Fibroblast of lung (primary cell): ENCODE measurements at places on chromosomes 6 and 20. TPM values are rescaled to one million over a fixed set of nuclear protein-coding genes. Genes with fewer than 3 reads are reported as not detected.

GRCh38 chr6:157021993-157022740, 245.0 kb downstream of the ARID1B start:
- no peaks in the 10 kb centered on the region for H3K36me3 ChIP-seq
- H3K27ac ChIP-seq: peak overlapping the region; percentile 99
- peaks cover 7% of the 10 kb centered on the region for H3K4me1 ChIP-seq
- peak overlapping the region; percentile 65 for H3K4me3 ChIP-seq
- no peaks in the 10 kb centered on the region for H3K27me3 ChIP-seq

DNA sequence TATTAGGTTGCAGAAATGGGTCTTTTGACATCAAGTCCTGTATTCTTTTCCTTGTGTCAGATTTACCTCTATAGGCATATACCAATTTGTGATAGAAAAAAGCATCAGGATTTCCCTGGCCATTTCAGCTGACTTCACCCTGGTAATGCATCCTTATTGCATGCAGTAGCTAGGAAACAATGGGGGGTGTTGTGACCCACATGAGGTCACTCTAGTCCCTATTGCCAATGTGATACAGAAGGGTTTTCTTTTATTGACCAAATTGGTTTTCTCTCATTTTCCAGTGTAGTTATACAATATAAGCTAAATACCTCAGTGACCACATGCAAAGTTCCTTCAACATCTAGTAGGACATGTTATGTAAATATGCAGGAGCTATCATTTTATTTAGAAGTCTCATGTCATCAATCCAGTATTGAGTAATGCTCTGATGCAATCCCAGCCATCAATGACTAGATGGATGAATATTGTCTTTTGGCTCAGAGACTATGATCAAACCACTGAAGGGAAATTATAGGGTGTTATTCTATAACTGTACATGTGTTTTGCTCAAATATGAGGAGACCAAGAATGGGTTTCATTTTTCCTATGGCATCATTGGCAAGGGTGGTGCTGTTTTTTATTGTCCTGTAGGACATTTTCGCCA, 177.7 kb downstream of the KLHL32 start:
- no peaks in the 10 kb centered on the region for H3K27me3 ChIP-seq
- no peak for DNase-seq
- H3K36me3 ChIP-seq: no peaks in the 10 kb centered on the region
- H3K4me3 ChIP-seq: no peak overlapping the region
- no peaks in the 10 kb centered on the region for H3K4me1 ChIP-seq
- H3K27ac ChIP-seq: no peak overlapping the region

GRCh38 chr6:131062241-131063027, 611 bp downstream of the EPB41L2 start:
- H3K4me1 ChIP-seq: peaks cover 9% of the 10 kb centered on the region
- peak overlapping the region; percentile 71 for H3K27ac ChIP-seq

GRCh38 chr6:75931011-75931680, 141.3 kb downstream of the IMPG1 start:
- peaks cover 4% of the 10 kb centered on the region for H3K4me1 ChIP-seq
- DNase-seq: peak; percentile 7
- no peaks in the 10 kb centered on the region for H3K36me3 ChIP-seq
- no peaks in the 10 kb centered on the region for H3K27me3 ChIP-seq

DNA sequence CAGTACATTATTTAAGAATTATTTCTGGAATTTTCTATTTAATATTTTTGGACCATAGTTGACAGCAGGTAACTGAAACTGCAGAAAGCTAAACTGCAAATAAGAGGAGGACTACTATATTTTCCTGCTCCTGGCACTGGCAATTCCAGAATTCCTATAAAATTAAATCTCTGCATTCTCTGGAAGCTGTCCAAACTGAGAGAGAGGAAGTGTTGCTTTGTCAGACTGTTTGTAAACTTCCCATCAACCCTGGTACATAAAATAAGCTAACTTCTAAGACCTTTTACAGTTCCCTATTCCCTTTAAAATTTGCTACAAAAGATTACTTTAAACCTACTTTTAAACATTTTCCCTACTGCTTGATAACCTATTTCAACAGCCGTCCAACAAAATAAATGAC, 196.1 kb upstream of the RUNX2 start:
- peak; percentile 22 for DNase-seq
- H3K27ac ChIP-seq: no peak overlapping the region
- no peaks in the 10 kb centered on the region for H3K27me3 ChIP-seq
- H3K4me1 ChIP-seq: no peaks in the 10 kb centered on the region
- H3K4me3 ChIP-seq: no peak overlapping the region
- no peaks in the 10 kb centered on the region for H3K36me3 ChIP-seq

- H3K36me3 ChIP-seq: no peaks in the 10 kb centered on the region
- DNase-seq: no peak
- H3K4me3 ChIP-seq: no peak overlapping the region
- no peaks in the 10 kb centered on the region for H3K27me3 ChIP-seq
- H3K4me1 ChIP-seq: no peaks in the 10 kb centered on the region
- H3K27ac ChIP-seq: no peak overlapping the region
These were observed 45.5 kb upstream of the SLC35F1 start for GRCh38 chr6:117861545-117861944.

GRCh38 chr6:142235791-142236190, 66.0 kb upstream of the ADGRG6 start:
- H3K36me3 ChIP-seq: no peaks in the 10 kb centered on the region
- no peaks in the 10 kb centered on the region for H3K4me1 ChIP-seq
- H3K27ac ChIP-seq: no peak overlapping the region
- no peak for DNase-seq

DNA sequence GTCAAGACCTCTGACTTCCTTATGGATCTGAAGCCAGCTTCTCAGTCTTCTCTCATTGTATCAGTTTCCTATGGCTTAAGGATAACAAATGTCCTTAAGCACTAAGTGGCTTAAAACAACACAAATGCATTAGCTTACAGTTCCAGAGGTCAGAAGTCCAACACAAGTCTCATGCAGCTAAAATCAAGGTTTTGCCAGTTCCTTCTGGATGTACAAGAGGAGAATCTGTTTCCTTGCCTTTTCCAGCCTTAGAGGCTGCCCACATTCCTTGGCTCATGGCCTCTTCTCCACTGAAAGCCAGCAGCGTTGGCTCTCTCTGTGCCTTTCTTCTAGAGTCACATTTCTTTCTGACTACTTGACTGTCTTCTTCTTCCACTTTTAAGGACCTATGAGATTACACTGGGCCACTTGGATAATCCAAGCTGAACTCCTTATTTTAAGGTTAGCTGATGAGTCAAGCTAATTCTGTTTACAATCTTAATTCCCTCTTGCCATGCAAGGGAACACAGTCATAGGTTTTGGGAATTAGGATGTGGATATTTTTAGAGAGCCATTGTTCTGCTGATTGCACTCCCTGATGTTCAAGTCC, 179.0 kb downstream of the BCAS1 start:
- no peak for DNase-seq
- H3K36me3 ChIP-seq: no peaks in the 10 kb centered on the region
- peak overlapping the region; percentile 84 for H3K27ac ChIP-seq
- H3K27me3 ChIP-seq: no peaks in the 10 kb centered on the region
- H3K4me3 ChIP-seq: no peak overlapping the region

- peaks cover 13% of the 10 kb centered on the region for H3K27me3 ChIP-seq
- H3K4me3 ChIP-seq: no peak overlapping the region
- DNase-seq: no peak
- no peaks in the 10 kb centered on the region for H3K36me3 ChIP-seq
- H3K27ac ChIP-seq: no peak overlapping the region
These were observed 18.1 kb upstream of the SIRPA start for GRCh38 chr20:1876975-1877608.

DNA sequence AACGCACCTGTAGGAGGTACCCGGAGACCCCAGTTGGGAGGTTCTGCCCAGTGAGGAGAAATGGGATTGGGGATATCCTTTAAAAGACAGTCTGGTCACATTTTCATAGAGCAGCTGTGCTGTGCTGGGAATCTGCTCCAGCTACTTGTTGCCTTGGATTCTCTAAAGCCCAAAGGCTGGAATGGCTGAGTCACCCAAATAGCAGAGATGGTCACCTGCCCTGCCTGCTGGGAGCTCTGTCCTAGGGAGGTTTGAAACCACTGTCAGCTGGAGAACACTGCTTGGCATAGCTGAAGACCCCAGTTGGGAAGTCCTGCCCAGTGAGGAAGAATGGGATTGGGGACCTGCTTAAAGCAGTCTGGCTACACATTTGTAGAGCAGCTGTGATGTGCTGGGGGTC, 34.8 kb upstream of the TFB1M start:
- H3K27ac ChIP-seq: no peak overlapping the region
- no peaks in the 10 kb centered on the region for H3K36me3 ChIP-seq
- no peak overlapping the region for H3K4me3 ChIP-seq
- peak; percentile 63 for DNase-seq

- H3K27me3 ChIP-seq: no peaks in the 10 kb centered on the region
- H3K36me3 ChIP-seq: no peaks in the 10 kb centered on the region
- peaks cover 8% of the 10 kb centered on the region for H3K4me1 ChIP-seq
- H3K4me3 ChIP-seq: peak overlapping the region; percentile 27
These were observed 97.2 kb upstream of the MAP7 start for GRCh38 chr6:136647363-136647852.

GRCh38 chr6:75337835-75338580, 53.4 kb upstream of the TMEM30A start:
- H3K27me3 ChIP-seq: no peaks in the 10 kb centered on the region
- no peak overlapping the region for H3K4me3 ChIP-seq
- H3K27ac ChIP-seq: no peak overlapping the region
- no peaks in the 10 kb centered on the region for H3K36me3 ChIP-seq
- DNase-seq: peak; percentile 39
- peaks cover 2% of the 10 kb centered on the region for H3K4me1 ChIP-seq

DNA sequence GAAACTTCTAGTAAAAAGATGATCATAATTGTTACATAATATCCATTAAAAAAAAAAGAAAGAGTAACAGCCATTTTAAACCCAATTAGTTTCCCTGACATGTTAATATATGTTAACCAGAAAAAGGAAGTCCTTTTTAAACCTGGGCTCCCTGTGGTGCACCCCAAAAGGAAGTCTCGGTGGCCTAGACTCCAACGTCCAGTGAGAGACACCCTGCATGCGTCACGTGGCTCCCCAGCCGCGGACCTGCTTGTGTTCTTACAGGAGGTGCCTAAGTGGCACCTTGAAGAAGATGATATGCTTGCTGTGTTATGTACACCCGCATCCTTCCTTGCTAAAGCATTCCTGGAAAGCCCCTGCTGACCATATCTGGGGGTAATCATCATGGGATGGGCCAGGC, 50.1 kb downstream of the FOXC1 start:
- H3K4me3 ChIP-seq: no peak overlapping the region
- H3K27ac ChIP-seq: no peak overlapping the region
- H3K4me1 ChIP-seq: no peaks in the 10 kb centered on the region
- no peaks in the 10 kb centered on the region for H3K36me3 ChIP-seq
- no peak for DNase-seq
- no peaks in the 10 kb centered on the region for H3K27me3 ChIP-seq

DNA sequence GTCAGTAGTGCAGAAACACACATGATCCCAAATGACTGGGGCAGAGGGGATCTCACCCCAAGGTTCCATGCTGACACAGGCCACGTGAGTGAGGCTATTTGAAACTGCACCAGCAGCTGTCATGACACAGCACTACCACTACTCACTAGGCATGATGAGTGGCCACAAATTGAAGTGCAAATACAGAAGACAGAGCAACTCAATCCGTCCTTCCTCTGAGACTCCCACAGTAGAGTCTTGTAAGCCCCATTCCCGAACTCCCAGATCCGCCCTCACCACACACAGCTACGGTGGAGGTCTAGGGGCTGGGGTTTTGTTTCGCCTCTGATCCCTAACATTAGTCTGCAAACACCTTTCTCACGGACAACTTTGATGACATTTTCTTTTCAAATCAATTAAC, 113.3 kb upstream of the NUP153 start:
- no peak overlapping the region for H3K27ac ChIP-seq
- no peak overlapping the region for H3K4me3 ChIP-seq
- H3K36me3 ChIP-seq: peaks cover 2% of the 10 kb centered on the region
- H3K27me3 ChIP-seq: no peaks in the 10 kb centered on the region
- no peak for DNase-seq

DNA sequence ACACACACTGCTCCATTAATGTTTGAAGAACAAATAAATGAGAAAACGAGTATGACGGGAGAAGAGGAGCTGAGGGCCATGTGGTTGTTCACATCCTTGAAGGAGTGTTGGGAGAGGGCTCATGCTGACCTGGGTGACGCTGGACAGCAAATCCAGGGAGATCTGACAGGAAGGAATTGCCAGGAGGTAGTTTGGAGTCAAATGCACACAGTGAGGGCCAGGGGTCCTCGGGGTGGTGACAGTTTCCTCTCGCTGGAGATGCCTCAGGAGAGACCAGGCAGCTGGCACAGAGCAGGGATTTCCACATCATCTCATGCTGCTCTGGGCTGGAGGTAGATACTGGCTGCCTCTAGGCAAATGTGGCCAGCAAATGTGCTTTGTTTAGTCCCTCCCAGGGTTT, 2.0 kb upstream of the TMEM181 start:
- peaks cover 7% of the 10 kb centered on the region for H3K4me1 ChIP-seq
- H3K27ac ChIP-seq: no peak overlapping the region
- H3K27me3 ChIP-seq: no peaks in the 10 kb centered on the region

DNA sequence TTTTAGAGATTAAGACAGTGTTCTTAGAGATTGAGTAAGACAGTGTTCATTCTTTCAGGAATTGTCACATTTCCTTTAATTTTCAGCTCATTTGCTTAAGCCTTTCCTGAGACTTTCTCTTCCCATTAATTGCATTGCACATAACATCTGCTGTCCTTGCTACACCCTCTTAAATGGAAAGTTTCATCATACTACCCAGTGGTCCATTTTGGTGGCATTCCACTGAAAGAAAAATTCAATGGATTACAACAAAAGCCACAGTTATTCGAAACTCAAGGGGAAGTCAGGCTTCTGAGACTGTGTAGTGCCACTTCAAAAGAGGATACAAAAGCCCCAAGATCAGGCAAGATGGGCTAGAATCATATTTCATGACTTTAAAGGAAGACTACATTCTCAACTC, 64.0 kb downstream of the RSPO3 start:
- no peaks in the 10 kb centered on the region for H3K36me3 ChIP-seq
- H3K4me1 ChIP-seq: no peaks in the 10 kb centered on the region
- DNase-seq: peak; percentile 74
- H3K4me3 ChIP-seq: no peak overlapping the region
- no peaks in the 10 kb centered on the region for H3K27me3 ChIP-seq
- no peak overlapping the region for H3K27ac ChIP-seq

The MRPS18B gene
- total RNA-seq: 76.8 and 85.5 TPM in 2 replicates

The ESR1 gene
- 0.50 and 1.0 TPM in 2 replicates for total RNA-seq

The LHFPL5 gene
- total RNA-seq: not detected in 2 replicates

The RING1 gene
- total RNA-seq: 30.6 and 33.1 TPM in 2 replicates

The ZBTB46 gene
- 2.8 and 4.5 TPM in 2 replicates for total RNA-seq

The HLA-DRA gene
- 0.17 and 1.0 TPM in 2 replicates for total RNA-seq

The ULBP3 gene
- total RNA-seq: 6.2 and 10.2 TPM in 2 replicates

The VWA7 gene
- under 0.01 and 0.66 TPM in 2 replicates for total RNA-seq
